ENCODE measurements at places on chromosomes 3 and 15. TPM values are rescaled to one million over a fixed set of nuclear protein-coding genes. Genes with fewer than 3 reads are reported as not detected.

DNA sequence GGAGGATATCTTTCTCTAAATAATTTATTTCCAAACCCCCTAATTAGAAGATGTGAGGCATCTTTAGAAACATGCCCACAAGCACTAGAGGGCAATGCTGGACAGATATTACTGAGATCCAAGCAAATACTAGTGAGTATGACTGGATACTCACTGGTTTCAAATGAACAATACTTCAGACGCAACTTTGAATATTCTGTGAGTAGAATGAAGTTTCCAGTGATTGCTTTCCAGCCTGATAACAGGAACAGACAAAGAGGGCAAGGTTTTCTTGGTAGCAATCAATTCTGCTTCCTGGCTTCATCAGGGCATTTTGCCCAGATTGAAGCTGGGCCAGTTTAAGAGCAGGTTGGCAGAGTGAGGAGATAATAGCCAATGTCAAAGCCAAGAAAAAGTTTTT lies 442.6 kb upstream of the PDZRN3 start:
- DNase-seq: no peak

- no peak for DNase-seq
Observed at GRCh38 chr3:52346623-52347530, 30.8 kb downstream of the DNAH1 start.

DNA sequence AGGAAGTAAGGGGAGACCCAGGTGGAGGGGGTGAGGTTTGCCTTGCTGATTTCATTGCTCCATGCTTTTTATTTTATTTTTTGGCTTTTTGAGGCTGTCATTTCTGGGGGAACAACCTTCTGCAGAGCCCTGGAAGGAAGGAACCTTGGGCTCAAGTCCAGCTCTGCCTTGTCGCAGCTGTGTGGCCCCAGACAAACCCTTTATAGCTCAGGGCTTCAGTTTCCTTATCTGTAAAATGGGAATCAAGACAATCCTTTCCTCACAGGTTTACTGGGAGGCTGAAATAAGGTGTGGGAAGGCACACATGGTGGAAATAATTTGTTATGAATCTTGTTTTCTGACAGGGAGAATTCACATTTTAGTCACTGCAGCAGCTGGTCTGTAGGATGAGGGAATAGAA lies 45.4 kb upstream of the CTSH start:
- DNase-seq: no peak

DNA sequence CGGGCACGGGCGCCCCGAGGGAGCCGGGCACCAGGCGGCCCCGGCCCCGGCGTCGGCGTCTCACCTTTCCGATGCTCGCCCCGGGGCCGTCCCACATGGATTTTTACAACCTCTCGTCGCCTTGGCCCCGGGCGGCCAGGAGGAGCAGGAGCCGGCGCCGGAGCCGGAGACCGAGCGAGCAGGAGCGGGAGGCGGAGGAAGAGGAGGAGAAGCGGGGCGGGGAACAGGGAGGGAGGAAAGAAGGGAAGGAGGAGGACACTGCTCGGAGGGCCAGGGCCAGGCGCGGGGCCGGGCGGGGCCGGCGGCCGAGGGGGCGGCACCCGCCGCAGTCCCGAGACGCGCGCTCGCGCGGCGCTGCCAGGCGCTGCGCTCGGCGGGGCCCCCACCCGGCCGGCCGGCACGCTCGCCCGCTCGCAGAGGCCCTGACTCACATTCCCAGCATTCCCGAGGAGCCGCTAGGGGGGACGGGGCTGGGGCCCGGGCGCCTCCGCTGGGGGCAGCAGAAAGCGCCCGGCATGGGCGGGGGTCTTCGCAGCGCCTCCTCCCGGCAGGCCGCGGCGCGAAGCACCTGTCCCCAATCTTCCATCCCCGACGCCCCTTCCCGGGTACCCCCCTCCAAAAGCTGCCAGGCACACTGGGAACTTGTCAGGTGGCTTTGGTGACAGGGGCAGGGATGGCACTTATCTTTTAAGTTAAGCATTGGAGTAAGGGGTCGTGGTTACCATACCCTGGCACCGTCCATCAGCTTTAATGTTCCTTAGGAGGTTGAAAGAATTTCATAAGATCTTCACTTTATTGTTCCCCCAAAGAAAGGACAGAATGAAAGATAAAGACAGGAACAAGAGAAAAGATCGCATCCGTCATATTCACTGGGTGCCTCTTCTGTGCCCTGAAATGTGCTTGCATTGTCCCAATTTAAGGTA lies at the start of gene ERC2:
ERC2 (minus strand) TSS at position 284 of the 923 bp plus-strand sequence.
- DNase-seq: no peak

DNA sequence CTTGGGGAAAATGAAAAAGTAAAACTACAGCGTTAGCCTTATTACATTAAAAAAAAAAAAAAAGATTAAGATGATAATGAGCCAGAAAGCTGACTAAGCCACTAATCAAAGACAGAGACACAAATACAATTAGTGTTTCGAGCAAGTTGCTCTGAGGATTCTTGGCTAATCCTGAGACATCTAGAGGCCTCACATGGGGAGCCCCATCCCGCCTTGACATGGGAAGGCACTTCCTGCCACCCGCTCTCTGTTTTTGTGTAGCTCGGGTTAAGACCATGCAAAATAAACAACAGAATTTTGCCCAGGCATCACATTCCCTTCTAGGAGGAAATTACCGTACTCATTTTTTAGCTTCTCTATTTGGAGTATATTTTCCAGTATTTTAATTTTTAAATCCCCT lies 15.3 kb downstream of the HESX1 start:
- no peak for DNase-seq

GRCh38 chr3:191262650-191263049 lies 63.6 kb downstream of the OSTN start:
- no peak for DNase-seq

GRCh38 chr3:54550221-54550977 lies 377.5 kb downstream of the LRTM1 start:
- no peak for DNase-seq

DNA sequence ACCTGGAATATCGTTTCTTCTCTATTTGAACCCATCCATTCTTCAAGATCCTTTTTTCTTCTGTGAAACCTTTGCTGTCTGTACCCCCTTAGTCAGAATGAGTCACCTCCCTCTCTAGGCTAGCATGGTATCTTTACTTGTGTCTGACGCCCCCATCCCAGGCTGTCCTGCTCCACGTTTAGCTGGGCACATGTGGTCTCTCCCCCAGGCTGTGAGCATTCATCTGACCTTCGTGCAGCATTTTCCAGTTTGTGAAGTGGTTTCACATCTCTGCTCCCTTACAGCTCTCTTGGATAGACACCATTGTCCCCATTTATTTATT lies 14.3 kb upstream of the TLE3 start:
- DNase-seq: no peak

- DNase-seq: no peak
Observed at GRCh38 chr15:58447271-58448010, 15.7 kb downstream of the LIPC start.

GRCh38 chr3:172138792-172139507 lies 99.6 kb downstream of the FNDC3B start:
- no peak for DNase-seq

DNA sequence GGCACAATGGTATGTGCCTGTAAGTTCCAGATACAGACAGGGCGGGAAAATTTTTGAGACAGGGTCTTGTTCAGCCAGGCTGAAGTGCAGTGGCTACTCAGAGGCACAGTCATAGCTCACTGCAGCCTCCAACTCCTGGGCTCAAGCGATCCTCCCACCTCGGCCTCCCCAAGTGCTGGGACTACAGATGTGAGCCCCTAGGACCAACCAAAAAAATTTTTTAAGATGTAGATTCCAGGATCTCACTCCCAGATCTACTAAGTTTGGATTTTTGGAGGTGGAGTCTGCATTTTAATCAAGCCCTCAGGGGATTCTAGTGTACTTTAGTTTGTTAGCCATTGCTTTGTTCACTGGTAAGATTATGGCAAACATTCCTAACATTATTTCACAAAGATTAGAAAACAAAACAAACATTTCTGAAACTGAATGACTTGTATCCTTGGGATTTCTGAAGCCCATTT lies 2.7 kb downstream of the LIPH start:
- DNase-seq: no peak

GRCh38 chr15:69520067-69520466 lies 67.4 kb downstream of the RPLP1 start:
- DNase-seq: no peak

The LRRN1 gene
- polyA plus RNA-seq: 0.41 TPM

The RASL12 gene
- polyA plus RNA-seq: not detected

The TM4SF4 gene
- polyA plus RNA-seq: not detected

Data from naive thymus-derived CD4-positive, alpha-beta T cell (primary cell).